Lung (tissue), 17 donors: ENCODE measurements at places on chromosomes 4 and X.

DNA sequence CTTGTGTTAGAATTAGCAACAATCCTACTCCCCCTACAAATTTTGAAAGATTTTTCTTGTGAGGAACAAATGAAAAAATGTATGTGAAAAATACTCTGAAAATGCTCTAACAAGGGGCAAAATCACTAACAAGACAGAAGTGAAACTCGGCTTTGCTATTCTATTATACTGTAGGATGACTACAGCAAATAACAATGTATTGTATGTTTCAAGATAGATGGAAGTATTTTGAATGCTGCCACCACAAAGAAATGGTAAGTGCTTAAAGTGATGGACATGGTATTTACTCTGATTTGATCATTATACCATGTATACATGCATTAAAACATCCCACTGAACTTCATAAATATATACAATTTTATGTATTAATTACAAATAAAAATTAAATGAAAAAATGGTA lies 192.8 kb downstream of the SPOCK3 start:
- no peaks in the 10 kb centered on the region for H3K27me3 ChIP-seq
- H3K4me3 ChIP-seq = no peak overlapping the region

DNA sequence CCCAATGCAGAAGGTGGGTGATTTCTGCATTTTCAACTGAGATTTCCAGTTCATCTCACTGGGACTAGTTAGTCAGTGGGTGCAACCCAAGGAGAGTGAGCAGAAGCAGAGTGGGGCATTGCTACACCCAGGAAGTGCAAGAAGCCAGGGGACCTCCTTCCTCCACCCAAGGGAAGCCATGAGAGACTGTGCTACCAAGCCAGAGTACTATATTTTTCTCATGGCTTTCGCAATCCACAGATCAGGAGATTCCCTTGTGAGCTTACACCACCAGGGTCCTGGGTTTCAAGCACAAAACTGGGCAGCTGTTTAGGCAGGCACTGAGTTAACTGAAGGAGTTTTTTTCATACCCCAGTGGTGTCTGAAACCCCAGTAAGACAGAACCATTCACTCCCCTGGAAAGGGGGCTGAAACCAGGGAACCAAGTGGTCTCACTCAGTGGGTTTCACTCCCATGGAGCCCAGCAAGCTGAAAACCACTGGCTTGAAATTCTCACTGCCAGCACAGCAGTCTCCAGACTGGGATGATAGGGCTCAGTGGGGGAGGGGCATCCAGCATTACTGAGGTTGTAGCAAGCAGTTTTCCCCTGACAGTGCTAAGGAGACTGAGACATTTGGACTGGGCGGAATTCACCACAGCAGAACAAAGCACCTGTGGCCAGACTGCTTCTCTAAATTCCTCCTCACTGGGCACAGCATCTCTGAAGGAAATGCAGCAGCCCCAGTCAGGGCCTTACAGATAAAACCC lies 903.4 kb downstream of the TECRL start:
- H3K4me3 ChIP-seq = no peak overlapping the region
- no peaks in the 10 kb centered on the region for H3K4me1 ChIP-seq
- H3K36me3 ChIP-seq = no peaks in the 10 kb centered on the region

GRCh38 chr4:110733901-110734300 lies 111.0 kb upstream of the PITX2 start:
- no peaks in the 10 kb centered on the region for H3K27me3 ChIP-seq
- no peak overlapping the region for H3K27ac ChIP-seq
- no peak overlapping the region for H3K4me3 ChIP-seq
- no peaks in the 10 kb centered on the region for H3K36me3 ChIP-seq
- no peak for DNase-seq
- H3K4me1 ChIP-seq = no peaks in the 10 kb centered on the region

DNA sequence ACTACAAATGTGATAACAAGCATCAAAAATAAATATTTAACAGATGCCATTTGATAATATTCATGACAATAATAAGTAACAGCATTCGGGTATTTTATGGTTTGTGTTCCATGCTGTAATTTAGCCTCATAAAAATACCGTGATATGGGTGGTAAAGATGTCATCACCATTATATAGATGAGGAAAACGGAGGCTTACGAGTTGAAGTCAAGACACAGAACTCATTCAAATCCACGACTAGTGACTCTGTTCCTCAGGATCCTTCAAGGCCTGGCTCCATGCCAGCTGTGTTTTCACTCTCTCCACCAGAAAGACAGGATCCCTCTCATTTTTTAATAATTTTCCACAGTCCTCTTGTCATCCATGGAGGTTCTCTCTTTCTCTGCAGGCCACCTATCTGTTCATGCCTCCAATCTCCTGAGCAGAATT lies 94.5 kb downstream of the APBB2 start:
- DNase-seq = no peak
- H3K4me1 ChIP-seq = peaks cover 28% of the 10 kb centered on the region
- no peaks in the 10 kb centered on the region for H3K36me3 ChIP-seq
- H3K27me3 ChIP-seq = no peaks in the 10 kb centered on the region

DNA sequence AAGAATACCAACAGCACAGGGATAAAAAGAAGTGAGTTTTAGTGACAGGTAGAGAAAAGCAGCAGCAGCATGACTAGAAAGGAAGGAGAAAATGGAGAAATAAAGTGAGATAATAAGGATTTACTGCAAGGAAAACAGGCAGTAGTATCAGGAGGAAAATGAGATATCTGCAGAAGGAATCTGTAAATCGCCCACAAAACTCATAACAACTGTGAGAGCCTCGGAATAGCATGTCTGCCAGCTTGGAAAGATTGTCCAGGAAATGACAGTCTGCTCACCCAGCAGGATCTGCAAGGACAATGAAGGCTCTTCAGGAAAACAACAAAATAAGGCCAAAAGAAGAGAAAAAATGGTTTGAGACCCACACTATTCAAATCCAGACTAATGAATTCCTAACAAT lies 47.4 kb downstream of the CXXC4 start:
- H3K4me3 ChIP-seq = no peak overlapping the region
- H3K27ac ChIP-seq = no peak overlapping the region
- H3K36me3 ChIP-seq = no peaks in the 10 kb centered on the region
- DNase-seq = peak; percentile 27
- no peaks in the 10 kb centered on the region for H3K27me3 ChIP-seq

- no peaks in the 10 kb centered on the region for H3K36me3 ChIP-seq
- H3K4me1 ChIP-seq = no peaks in the 10 kb centered on the region
- no peak overlapping the region for H3K4me3 ChIP-seq
- no peak overlapping the region for H3K27ac ChIP-seq
- DNase-seq = peak; percentile 64
- H3K27me3 ChIP-seq = peaks cover 3% of the 10 kb centered on the region
These were observed 618.1 kb downstream of the PPP4R3C start for GRCh38 chrX:26845056-26845455.

DNA sequence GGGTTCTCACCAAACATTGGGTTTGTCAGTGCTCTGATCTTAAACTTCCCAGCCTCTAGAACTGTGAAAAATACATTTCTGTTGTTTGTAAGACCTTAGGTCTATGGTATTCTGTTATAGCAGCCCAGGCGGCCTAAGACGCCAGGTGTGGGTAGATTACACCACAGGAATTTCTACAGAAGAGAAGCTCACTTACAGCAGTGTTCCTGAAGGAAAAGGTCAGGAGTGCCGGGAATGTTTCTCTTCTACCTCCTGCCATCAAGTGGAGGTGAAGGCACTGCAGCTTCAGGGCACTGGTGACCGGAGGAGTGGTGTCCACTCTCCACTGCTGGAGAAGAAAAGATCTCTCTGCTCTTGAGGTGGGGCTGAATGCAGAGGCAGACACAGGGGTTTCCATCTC lies 45.7 kb downstream of the FHDC1 start:
- DNase-seq = no peak
- no peak overlapping the region for H3K4me3 ChIP-seq
- H3K36me3 ChIP-seq = no peaks in the 10 kb centered on the region

- peaks cover 3% of the 10 kb centered on the region for H3K36me3 ChIP-seq
- H3K4me3 ChIP-seq = no peak overlapping the region
- DNase-seq = no peak
These were observed 139.1 kb downstream of the MAB21L2 start for GRCh38 chr4:150720973-150721518.

DNA sequence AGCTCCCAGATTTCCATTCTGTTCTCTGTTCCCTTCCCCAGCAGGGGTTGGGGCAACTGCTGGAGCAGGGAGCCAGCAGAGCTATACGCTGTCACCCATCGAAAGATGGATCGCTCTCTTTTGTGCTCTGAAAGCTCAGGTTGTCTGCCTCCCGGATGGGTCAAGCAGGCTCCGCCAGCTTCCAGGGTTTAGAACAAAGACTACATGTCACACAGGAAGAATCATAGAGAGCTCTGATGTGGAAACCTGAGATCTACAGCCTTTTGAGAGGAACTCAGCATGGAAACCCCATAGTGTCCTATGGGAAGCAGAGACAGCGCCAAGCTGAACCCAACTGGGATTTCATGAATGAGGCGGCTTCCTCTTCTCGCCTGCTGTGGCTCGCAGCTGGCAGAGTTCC lies 205.4 kb downstream of the HS3ST1 start:
- H3K27me3 ChIP-seq = no peaks in the 10 kb centered on the region
- H3K4me3 ChIP-seq = no peak overlapping the region
- H3K4me1 ChIP-seq = no peaks in the 10 kb centered on the region
- no peak overlapping the region for H3K27ac ChIP-seq
- no peak for DNase-seq

GRCh38 chr4:183798301-183799253 lies 106.5 kb upstream of the STOX2 start:
- H3K36me3 ChIP-seq = no peaks in the 10 kb centered on the region
- no peaks in the 10 kb centered on the region for H3K27me3 ChIP-seq
- peak; percentile 68 for DNase-seq
- no peaks in the 10 kb centered on the region for H3K4me1 ChIP-seq
- H3K4me3 ChIP-seq = peak overlapping the region; percentile 68

- peak; percentile 48 for DNase-seq
- peaks cover 3% of the 10 kb centered on the region for H3K27me3 ChIP-seq
- peaks cover 6% of the 10 kb centered on the region for H3K36me3 ChIP-seq
These were observed 35.9 kb downstream of the ETDC start for GRCh38 chrX:135345107-135345589.

GRCh38 chrX:40521868-40522450 lies 58.8 kb upstream of the ATP6AP2 start:
- DNase-seq = no peak
- H3K36me3 ChIP-seq = no peaks in the 10 kb centered on the region
- H3K4me1 ChIP-seq = peaks cover 3% of the 10 kb centered on the region
- H3K27ac ChIP-seq = no peak overlapping the region
